ENCODE measurements at places on chromosomes 11 and 22. TPM values are rescaled to one million over a fixed set of nuclear protein-coding genes. Genes with fewer than 3 reads are reported as not detected.

- no peak for DNase-seq
These were observed 739 bp downstream of the ZMAT5 start for GRCh38 chr22:29765905-29766631.

DNA sequence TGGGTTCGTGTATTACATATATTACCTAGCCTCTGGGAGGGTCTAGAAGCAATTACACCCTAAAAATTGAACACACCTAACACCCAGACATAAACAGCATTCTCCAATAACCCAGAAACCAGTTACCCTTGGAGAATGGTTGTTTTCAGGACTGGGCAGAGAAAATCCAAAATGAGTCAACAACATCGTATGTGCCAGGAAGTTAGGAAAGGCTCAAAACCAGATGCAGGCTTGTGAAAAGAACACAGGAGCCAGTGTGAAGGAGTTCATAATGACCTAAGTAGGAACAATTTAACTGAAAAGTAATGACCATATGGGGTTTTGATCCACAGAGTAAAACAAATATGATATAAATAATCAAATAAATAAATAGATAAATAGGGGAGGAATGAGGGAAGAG is 5.1 kb upstream of the CLPB start:
- DNase-seq, result no peak

GRCh38 chr22:29011240-29012100 is 50.2 kb downstream of the C22orf31 start:
- DNase-seq, result no peak

- no peak for DNase-seq
These were observed 28.0 kb downstream of the TST start for GRCh38 chr22:36991206-36991605.

DNA sequence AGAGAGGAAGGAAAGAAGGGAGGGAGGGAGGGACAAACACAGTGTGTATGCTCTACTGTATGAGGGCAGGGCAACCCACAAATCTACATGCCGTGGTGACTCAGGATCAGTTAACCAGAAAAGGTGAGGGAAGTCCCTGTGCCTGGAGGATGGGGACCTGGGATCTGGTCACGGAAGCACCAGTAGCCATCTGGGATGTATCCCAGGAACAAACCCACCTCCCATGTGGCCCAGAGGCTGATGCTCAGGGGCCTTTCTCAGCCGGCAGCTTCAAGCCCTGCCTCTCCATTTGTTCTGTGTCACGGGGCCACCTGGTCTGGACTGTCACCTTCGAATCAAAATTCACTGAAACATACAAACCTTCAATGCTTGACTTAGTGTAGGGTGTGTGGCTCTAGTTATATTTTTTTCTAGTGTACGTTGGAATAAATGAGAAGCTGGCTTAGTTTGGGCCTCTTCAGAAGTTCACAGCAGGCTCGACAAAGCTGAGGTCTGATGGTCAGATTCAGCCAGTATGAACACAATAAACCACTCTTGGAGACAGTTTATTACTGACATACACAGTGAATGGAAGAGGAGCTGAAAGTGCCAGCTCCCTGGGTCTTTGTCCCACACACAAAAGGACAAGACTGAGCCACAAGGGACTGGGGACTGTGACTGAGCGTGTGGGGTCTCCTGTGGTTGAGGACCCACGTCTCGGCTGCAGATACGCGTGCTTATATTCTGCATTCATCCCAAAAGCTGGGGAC is 23.5 kb upstream of the RTL6 start:
- no peak for DNase-seq

DNA sequence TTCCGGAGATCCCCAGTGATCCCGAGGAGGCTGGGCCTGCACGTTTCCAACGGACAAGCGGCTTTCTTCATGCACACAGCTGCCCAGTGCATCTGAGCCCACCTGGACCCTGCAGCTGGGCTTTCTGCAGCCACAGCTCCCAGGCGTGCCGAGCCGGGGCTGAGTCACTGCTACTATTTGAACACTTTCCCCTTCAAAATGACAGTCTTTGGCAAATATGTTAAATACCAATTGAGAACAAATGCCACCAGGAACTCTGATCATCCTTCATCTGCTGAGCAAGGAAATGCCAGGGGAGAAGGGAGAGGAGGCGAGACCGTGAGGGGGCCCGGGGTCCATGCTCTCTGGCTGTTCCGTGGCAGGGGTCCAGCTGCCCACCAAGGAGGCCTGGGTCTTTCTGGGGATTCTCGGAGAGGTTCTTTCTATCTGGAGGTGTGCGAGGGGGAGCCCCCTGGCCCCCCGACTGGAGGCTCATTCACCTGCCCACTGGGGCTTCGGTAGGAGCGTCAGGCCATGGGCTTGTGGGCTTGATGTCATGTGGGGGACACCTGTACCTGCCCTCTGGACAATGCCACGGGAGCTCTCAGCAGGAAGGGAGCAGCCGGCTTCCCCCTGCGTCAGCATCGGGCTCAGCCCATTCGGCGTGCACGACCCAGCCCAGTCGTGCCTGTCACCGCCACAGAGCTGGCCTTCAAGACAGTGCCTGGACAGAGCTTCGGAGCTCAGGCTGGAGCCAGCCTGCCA is 159.6 kb downstream of the CTTN start:
- DNase-seq, result no peak

NADSYN1 gene
- 66.6 TPM for total RNA-seq

- DNase-seq, result no peak
These were observed 123.9 kb downstream of the PAX6 start for GRCh38 chr11:31687256-31687655.

DNA sequence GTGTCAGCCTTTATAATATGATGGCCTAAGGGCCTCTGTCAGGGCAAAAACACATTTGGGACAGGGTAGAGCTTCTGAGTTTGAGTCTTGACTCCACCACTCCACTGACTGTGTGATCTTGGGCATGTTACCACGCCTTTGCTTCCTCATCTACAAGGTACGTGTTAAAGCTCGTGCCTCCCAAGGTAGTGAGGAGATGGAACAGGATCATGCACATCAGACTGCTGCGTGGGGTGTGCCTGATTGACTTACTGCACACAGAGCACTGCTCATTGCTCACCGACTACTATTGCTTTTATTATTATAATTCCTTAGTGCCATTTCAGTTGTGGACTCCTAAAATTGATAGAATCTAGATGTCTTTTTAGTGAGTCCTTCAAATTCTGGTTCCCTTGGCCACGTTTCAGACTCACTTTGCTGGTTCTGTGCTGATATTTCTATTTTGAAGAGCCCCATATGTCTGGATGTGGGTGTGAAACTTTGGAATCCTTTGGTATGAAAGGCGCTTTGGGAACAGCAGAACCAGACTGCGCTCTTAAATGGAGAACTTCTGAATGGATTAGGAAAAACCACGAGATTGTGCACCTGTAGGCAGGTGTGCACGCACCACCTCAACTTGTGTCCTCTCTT is 44.1 kb upstream of the RAB1B start:
- DNase-seq, result no peak

DNA sequence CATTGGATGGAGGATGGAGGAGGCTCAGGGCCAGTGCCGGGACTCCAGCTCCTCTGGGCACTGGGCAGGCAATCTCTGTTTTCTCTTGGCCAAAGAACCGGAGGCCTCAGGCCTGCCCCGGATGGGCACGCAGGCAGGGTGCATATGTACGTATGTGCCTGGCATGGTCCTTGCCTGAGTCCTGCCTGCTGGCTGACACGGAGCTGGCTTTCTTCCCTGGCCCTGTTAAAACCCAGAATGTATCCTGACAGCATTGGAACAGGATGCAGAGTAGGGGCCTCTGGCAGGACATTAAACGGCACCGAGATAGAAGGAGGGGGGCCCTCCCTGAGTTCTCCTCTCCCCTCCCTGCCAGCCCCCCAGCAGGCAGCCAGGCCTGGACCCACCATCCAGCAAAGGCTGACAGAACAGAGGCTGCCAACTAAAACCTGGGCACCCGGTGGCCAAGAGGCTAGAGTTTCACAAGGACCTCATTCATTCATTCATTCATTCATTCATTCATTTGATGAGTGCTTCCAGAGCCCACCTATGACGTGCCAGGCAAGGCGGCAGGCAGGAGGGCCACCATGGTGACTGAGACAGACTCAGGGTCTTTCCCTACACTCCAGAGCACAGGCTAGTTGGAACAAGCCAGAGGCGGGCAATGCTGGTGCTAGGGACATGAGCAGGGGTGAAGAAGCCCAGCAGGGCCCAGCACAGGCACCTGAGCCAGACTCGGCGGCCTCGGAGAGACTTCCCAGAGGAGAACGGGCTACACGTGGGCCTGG is 28.8 kb downstream of the FLRT1 start:
- no peak for DNase-seq

- no peak for DNase-seq
These were observed 11.3 kb downstream of the MYBPC3 start for GRCh38 chr11:47340980-47341775.

- no peak for DNase-seq
These were observed 21.2 kb downstream of the GDPD5 start for GRCh38 chr11:75504501-75504900.

DNA sequence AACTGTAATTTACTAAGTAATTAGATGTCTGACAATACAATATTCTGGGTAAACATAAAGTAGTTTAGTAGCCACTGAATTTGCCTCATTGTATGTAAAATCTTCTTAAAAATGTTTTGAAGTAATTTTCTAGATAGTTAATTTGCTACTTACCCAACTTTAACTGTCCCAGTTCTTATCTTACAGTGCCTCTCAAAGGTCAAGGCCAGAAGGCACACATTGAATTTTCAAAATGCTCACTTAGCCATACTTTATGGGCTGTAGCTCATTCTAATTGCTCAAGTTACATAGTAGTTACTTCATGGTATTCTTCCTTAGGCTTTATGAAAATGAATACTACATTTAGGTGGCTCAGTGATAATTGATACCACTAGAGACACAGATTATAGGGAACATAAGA is 666.6 kb downstream of the CNTN5 start:
- DNase-seq, result no peak

GRCh38 chr22:39185601-39186012 is 33.1 kb upstream of the CBX7 start:
- DNase-seq, result no peak

- DNase-seq, result no peak
These were observed 2.7 kb downstream of the B4GALNT4 start for GRCh38 chr11:371716-372590.

GRCh38 chr22:45131749-45132148 is 32.0 kb upstream of the NUP50 start:
- DNase-seq, result no peak

DNA sequence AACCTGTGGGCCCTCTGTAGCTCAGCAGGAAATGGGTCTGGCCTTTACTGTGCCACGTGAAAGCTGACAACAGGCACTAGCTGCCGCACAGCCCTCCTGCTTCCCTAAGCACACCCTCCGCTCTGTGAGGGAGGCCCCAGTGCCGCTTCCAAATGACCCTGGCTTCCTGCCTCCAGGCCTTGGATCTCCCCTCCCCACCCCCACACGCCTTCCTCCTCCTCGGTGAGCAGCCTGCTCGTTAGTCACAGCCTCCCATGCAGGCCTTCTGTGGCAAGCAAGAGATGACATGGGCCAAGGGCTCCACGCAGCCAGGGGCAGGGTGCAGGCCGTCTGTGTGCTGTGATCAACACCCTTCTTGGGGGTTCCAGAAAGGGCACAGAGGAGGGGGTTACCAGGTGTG is 15.3 kb upstream of the RASL10A start:
- no peak for DNase-seq

OR10A2 gene
- not detected for total RNA-seq

DNA sequence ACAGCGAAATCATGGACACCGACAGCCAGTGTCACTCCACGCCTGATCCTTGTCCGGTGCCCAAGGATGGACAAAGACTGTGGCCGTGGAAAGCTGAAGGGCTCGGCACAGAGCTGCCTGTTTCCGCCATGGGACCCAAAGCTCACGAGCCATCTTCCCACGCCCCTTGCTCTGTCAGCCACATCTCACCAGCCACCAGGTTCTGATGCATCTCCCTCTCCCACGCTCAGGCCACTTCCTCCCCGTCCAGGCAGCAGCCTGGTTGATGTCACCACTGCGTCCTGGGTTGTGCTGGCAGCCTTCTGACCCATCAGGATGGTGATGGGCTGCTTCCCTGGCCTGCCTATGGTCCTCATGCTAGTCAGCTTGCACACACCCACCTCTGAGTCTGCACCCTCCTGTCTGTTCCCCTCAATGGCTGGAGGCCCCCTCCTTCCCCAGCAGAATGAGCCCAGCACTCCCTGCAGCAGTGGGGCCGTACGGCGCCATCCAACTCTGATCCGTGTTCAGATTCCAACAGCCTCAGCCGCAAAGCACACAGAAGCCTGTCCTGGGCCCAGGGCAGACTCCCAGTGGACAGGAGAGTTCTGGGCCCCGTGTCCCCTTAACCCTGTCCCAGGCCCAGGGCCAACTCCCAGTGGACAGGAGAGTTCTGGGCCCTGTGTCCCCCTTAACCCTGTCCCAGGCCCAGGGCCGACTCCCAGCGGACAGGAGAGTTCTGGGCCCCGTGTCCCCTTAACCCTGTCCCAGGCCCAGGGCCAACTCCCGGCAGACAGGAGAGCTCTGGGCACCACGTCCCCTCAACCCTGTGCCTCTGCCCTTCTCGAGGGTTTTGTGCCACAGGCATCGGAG is 259.5 kb downstream of the BRD1 start:
- peak; percentile 60 for DNase-seq

MYO7A gene
- 2.8 TPM for total RNA-seq

SAA1 gene
- not detected for total RNA-seq

GPHA2 gene
- total RNA-seq, result not detected

DNA sequence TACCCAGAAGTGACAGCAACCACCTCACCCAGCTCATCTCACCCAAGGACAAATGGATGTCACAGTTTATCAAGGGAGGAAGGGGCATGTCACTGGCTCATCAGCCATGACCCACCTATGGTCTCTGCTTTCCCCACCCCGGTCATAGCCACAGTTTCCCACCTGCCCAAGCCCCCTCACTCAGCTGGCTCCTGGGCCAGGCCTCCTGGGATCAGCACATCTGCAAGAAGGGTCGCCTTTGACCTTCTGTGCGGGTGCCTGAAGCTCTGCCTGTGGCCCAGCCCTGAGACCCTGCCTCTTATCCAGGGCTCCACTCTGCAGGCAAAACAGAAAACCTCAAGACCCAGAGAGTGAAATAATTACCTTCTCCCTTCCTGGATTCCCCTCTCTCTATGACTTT is 236.4 kb downstream of the BUD13 start:
- no peak for DNase-seq

GRCh38 chr11:71199226-71199820 is 53.1 kb downstream of the SHANK2 start:
- no peak for DNase-seq

EHF gene
- total RNA-seq, result 44.8 TPM

DNA sequence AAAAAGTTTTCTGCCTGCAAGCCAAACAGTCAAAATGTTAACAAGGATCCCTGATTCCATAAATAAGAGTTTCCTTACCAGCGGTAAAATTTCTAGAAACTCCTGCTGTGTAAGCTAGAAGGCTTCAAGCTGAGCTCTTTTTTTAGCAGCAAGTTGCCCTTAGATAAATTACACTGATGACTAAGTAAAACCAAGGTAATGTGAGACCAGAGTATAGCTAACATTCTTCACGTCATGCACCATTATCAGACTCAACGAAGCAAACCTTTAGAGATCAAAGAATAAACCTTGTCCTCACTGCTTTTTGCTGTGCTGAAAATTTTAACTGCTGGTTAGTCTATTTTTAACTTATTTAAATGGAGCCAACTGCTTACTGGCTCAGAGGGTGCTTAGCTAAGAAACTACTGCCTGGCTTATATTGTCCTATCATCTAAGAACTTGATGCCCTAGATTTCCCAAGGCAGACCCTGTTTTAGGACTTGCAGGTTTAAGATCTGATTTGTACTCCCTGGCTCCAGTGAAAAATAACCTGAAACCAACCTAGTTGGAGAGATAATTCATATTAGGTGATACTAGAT is 900.7 kb downstream of the JRKL start:
- DNase-seq, result no peak

- no peak for DNase-seq
These were observed 373.4 kb downstream of the JRKL start for GRCh38 chr11:96763244-96763643.

NLRP6 gene
- not detected for total RNA-seq

TNNT3 gene
- total RNA-seq, result 40.9 TPM
